ENCODE measurements at places on chromosomes 11 and 22. TPM values are rescaled to one million over a fixed set of nuclear protein-coding genes. Genes with fewer than 3 reads are reported as not detected.

CRYBA4 gene
- not detected for total RNA-seq

AQP11 gene
- total RNA-seq: 0.17 TPM

OR51B2 gene
- not detected for total RNA-seq

ARL2 gene
- total RNA-seq: 156 TPM

OR10D3 gene
- not detected for total RNA-seq

FXYD2 gene
- total RNA-seq: 5.0 TPM

ZP1 gene
- total RNA-seq: not detected

TMEM191B gene
- 0.26 TPM for total RNA-seq

DBX1 gene
- total RNA-seq: not detected

TRIM66 gene
- total RNA-seq: 3.0 TPM

KREMEN1 gene
- 10.3 TPM for total RNA-seq

LGR4 gene
- 28.3 TPM for total RNA-seq

Measured in esophagus muscularis mucosa (tissue), 4 donors.